ENCODE measurements at places on chromosomes 5 and 9.

DNA sequence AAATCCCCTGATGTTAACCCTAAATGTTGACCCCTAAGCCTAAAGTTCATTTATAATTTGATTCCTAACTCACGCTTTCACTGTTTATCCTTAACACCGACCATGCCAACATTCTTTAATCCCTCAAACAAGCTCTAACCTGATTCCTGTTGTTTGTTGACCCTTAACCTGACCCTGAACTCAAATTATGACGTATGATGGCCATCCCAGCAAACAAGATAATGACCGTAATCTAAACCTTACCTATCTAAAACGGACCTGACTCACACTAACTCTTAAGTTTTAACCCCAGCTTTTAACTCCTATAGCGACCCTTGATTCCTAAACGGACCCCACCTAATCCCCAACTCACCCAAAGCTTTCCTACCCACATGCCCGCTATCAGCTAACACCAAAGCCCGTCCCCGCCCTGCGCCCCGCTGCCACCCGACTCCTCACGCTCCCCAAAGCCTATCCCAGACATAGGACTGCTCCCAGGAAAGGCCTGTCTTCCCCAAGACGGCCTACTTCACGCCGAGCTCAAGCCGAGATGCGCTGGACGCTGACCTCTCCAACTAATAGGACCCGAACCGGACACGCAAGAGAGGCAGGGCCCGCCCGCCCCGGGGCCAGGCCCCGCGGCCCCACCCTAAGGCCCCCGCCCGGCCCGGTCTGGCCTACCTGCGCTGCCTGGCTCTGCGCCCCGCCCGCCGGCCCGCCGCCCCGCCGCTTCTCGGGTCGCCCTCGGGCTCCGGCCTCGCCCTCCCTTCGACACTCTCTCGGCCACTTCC, 395 bp downstream of the TLN1 start:
- peak overlapping the region; percentile 91 for H3K4me3 ChIP-seq
- H3K27ac ChIP-seq, result peak overlapping the region; percentile 99
- peaks cover 67% of the 10 kb centered on the region for H3K4me1 ChIP-seq
- peaks cover 26% of the 10 kb centered on the region for H3K36me3 ChIP-seq

- DNase-seq, result no peak
- H3K27ac ChIP-seq, result no peak overlapping the region
- no peaks in the 10 kb centered on the region for H3K4me1 ChIP-seq
- H3K27me3 ChIP-seq, result peaks cover 3% of the 10 kb centered on the region
- H3K36me3 ChIP-seq, result no peaks in the 10 kb centered on the region
These were observed 317.8 kb upstream of the ADCY2 start for GRCh38 chr5:7078101-7078500.

DNA sequence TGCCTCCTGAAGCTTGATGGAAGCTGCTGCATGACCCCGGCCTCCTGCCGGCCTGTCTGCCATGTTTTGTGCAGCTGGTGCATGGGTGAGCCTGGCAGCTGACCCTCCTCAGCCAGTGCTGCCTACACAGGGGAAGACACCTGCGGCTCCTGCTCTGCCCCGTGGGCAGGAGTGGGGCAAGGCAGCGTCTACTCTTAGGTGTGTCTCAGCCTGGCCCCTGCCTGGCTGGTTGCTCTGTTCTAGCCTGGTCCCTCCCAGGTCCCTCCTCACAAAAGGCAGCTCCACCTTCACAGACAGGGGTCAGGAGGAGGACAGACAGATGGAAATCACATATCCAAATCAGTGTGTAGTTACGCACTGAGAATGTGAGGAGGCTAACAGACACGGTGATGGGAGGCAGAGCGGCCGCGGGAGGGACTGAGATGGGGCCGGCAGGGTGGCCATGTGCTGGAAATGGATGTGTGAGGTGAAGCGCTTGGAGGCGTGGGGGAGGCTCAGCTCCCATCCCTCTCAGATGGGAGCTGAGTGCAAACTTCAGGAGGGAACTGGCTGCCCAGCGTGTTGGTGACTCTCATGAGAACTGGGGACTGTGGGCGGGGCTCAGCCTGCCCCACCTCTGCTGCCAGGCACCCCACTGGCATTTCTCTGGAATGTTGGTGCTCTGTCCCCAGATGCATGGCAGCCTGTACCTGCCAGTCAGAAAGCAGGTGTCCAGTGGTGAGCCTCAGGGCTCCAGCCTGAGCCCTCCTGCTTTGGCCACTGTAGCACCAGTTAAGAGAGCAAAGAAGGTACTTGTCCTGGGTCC, 43.4 kb downstream of the PPARGC1B start:
- no peak overlapping the region for H3K4me3 ChIP-seq
- no peaks in the 10 kb centered on the region for H3K27me3 ChIP-seq
- no peak for DNase-seq
- no peaks in the 10 kb centered on the region for H3K36me3 ChIP-seq

DNA sequence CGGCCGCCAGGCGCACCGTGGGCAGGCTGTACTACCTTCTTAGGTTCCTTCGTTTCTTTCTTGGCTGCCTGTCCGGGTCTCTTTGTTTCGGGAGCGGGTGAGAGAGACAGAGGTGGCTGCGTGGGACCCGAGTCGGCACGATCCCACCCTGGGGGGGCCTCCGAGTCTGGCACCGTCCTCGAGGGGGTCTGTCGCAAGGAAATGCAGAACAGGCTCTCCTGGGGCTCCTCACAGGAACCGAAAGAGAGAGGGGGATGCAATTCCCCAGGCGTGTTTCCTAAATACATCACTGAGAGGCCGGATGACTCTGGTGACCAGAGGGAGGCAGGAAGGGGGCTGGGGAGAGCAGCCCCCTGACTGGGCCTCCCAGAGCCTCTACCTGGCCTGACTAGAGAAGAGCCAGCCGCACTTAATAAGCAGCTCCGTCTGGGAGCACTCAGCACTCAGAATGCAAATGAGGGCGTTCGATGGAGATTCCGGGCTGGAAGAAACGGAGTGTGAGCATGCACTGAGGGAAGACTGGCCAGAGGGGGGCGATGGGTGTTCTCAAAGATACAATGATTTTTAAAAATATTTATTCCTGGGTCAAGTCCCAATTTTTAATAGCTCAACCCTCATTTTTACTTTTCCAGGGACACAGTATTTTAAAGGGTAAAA, 11.7 kb upstream of the INPP5E start:
- H3K27ac ChIP-seq, result no peak overlapping the region
- DNase-seq, result no peak
- no peaks in the 10 kb centered on the region for H3K27me3 ChIP-seq
- peaks cover 80% of the 10 kb centered on the region for H3K36me3 ChIP-seq
- no peak overlapping the region for H3K4me3 ChIP-seq

- no peak overlapping the region for H3K4me3 ChIP-seq
- no peaks in the 10 kb centered on the region for H3K27me3 ChIP-seq
- H3K27ac ChIP-seq, result peak overlapping the region; percentile 76
- peaks cover 13% of the 10 kb centered on the region for H3K4me1 ChIP-seq
- no peaks in the 10 kb centered on the region for H3K36me3 ChIP-seq
These were observed 251.8 kb upstream of the DMRT1 start for GRCh38 chr9:589723-590122.

DNA sequence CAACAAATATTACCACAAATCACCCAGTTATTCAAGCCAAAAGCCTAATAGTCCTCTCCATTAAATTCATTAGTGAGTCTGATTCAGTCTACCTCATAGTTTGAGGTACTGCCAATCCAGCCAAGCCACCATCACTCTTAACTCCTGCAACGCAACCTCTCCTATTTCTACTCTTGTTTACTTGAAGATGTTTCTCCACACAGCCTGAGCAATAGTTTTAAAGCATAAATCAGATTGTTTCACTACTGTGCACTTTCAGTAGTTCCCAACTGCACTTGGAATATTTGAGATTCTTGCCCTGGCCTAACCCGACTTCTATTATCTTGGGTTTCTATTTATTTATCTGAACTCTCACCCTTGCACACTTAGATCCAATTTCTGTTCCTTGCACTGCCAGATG, 85.5 kb downstream of the YIPF5 start:
- no peaks in the 10 kb centered on the region for H3K27me3 ChIP-seq
- no peak for DNase-seq
- no peak overlapping the region for H3K27ac ChIP-seq
- H3K36me3 ChIP-seq, result no peaks in the 10 kb centered on the region
- H3K4me1 ChIP-seq, result peaks cover 13% of the 10 kb centered on the region
- no peak overlapping the region for H3K4me3 ChIP-seq

- no peaks in the 10 kb centered on the region for H3K4me1 ChIP-seq
- no peak overlapping the region for H3K27ac ChIP-seq
- no peaks in the 10 kb centered on the region for H3K36me3 ChIP-seq
- no peaks in the 10 kb centered on the region for H3K27me3 ChIP-seq
- no peak for DNase-seq
- H3K4me3 ChIP-seq, result no peak overlapping the region
These were observed 77.8 kb downstream of the C9orf153 start for GRCh38 chr9:86181379-86182315.

- H3K27me3 ChIP-seq, result no peaks in the 10 kb centered on the region
- H3K36me3 ChIP-seq, result no peaks in the 10 kb centered on the region
- no peak for DNase-seq
- H3K4me3 ChIP-seq, result no peak overlapping the region
These were observed 30.2 kb upstream of the TBCA start for GRCh38 chr5:77806213-77806843.

- H3K27ac ChIP-seq, result peak overlapping the region; percentile 98
- no peaks in the 10 kb centered on the region for H3K27me3 ChIP-seq
- H3K4me1 ChIP-seq, result peaks cover 9% of the 10 kb centered on the region
- no peak for DNase-seq
- no peak overlapping the region for H3K4me3 ChIP-seq
These were observed 511 bp upstream of the WDR41 start for GRCh38 chr5:77492653-77493000.

DNA sequence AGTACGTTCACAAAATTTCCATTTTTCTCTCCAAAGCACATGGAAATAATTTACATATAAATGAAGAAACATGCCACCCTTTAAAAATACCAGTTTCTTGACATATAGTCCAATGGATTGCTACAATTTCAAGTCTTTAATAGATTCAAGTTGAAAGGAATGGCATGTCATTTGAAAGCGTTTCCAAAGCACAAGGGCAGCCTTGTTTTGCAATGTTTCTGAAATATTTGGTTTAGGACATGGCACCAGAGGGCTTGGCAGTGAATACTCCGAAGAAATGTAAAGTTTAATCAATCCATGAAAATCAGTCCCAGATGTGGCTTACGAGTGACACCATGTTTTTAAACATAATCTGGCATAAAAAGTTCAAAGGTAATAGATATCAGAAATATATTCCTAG, 333.7 kb downstream of the PDE4D start:
- no peak overlapping the region for H3K4me3 ChIP-seq
- H3K27me3 ChIP-seq, result peaks cover 4% of the 10 kb centered on the region
- no peak for DNase-seq
- H3K36me3 ChIP-seq, result no peaks in the 10 kb centered on the region
- H3K4me1 ChIP-seq, result no peaks in the 10 kb centered on the region
- H3K27ac ChIP-seq, result no peak overlapping the region

- no peak for DNase-seq
- H3K27ac ChIP-seq, result no peak overlapping the region
- no peaks in the 10 kb centered on the region for H3K27me3 ChIP-seq
- H3K4me1 ChIP-seq, result no peaks in the 10 kb centered on the region
These were observed 21.1 kb upstream of the GOLPH3 start for GRCh38 chr5:32195265-32195664.

DNA sequence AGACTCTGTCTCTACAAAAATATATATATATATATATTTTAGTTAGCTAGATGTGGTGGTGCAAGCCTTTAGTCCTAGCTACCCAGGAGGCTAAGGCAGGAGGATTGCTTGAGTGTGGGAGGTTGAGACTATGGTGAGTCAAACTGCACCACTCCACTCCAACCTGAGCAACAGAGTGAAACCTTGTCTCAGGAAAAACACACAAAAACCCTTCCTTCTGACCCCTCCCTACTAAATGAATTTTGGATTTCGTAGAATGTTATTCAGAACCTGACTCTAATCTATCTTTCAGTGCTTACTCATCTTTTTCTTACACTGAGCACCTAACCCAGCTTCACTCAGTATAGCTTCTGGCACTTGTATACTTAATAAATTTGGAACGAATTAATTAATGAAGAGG, 35.2 kb upstream of the IL7R start:
- H3K36me3 ChIP-seq, result no peaks in the 10 kb centered on the region
- no peak overlapping the region for H3K4me3 ChIP-seq
- no peaks in the 10 kb centered on the region for H3K4me1 ChIP-seq

GRCh38 chr5:178104492-178104891, 8.8 kb upstream of the N4BP3 start:
- DNase-seq, result no peak
- H3K36me3 ChIP-seq, result no peaks in the 10 kb centered on the region
- H3K27ac ChIP-seq, result no peak overlapping the region
- peaks cover 3% of the 10 kb centered on the region for H3K4me1 ChIP-seq
- no peaks in the 10 kb centered on the region for H3K27me3 ChIP-seq

- no peaks in the 10 kb centered on the region for H3K36me3 ChIP-seq
- H3K27me3 ChIP-seq, result no peaks in the 10 kb centered on the region
- H3K4me3 ChIP-seq, result no peak overlapping the region
- no peak for DNase-seq
These were observed 39.9 kb upstream of the MTMR12 start for GRCh38 chr5:32352685-32353084.

DNA sequence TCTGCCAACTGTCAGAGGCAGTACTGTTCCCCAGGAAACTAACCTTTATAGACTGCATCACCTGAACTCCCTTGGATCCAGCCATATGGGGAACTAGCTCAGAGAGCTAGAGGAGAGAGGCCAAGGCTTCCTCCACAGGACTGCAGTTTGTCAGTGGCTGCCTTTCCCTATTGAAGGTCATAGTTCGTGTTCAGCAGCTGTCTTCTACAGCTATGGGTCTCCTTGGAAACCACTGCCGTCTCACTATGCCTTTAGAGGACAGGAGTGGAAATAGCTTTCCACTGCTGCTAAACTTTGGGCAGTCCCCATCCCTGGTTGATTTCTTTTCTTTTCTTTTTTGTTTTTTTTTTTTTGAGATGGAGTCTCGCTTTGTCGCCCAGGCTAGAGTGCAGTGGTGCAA, 4.4 kb upstream of the SLIT3 start:
- peaks cover 6% of the 10 kb centered on the region for H3K4me1 ChIP-seq
- H3K36me3 ChIP-seq, result no peaks in the 10 kb centered on the region
- no peak overlapping the region for H3K27ac ChIP-seq
- DNase-seq, result no peak
- H3K4me3 ChIP-seq, result no peak overlapping the region

- no peaks in the 10 kb centered on the region for H3K4me1 ChIP-seq
- H3K27me3 ChIP-seq, result no peaks in the 10 kb centered on the region
- DNase-seq, result no peak
These were observed 92.4 kb upstream of the NFIL3 start for GRCh38 chr9:91516081-91516480.

DNA sequence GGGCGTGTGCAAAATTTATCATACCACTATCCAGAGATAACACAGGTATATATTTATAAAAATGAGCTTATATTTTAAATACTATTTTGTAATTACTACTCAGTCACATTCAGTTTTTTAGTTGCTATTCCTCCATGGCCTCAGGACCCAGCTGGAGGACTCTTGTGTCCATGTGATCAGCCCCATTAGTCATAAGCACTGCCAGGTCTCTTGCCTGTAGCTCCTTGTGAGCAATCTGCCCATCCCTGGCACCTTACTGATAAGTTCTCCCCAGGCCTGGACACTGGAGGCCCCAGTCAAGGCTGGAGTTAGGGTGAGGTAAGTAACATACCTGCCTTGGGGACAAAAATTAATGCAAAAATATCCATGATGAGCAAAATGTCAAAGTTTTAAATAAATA, 29.5 kb upstream of the ADRB2 start:
- H3K36me3 ChIP-seq, result no peaks in the 10 kb centered on the region
- no peaks in the 10 kb centered on the region for H3K4me1 ChIP-seq
- no peak for DNase-seq
- no peaks in the 10 kb centered on the region for H3K27me3 ChIP-seq
- no peak overlapping the region for H3K4me3 ChIP-seq

- no peaks in the 10 kb centered on the region for H3K27me3 ChIP-seq
- H3K27ac ChIP-seq, result peak overlapping the region; percentile 3
- peak; percentile 22 for DNase-seq
These were observed 5.8 kb upstream of the MYOZ3 start for GRCh38 chr5:150655221-150655620.

GRCh38 chr5:177421062-177421798, 5.2 kb upstream of the GRK6 start:
- H3K4me3 ChIP-seq, result no peak overlapping the region
- H3K36me3 ChIP-seq, result no peaks in the 10 kb centered on the region
- no peaks in the 10 kb centered on the region for H3K27me3 ChIP-seq
- peaks cover 8% of the 10 kb centered on the region for H3K4me1 ChIP-seq
- H3K27ac ChIP-seq, result no peak overlapping the region
